ENCODE measurements at places on chromosomes 12 and 14.

- DNase-seq, result no peak
These were observed 11.8 kb downstream of the TMEM179 start for GRCh38 chr14:104592785-104593184.

DNA sequence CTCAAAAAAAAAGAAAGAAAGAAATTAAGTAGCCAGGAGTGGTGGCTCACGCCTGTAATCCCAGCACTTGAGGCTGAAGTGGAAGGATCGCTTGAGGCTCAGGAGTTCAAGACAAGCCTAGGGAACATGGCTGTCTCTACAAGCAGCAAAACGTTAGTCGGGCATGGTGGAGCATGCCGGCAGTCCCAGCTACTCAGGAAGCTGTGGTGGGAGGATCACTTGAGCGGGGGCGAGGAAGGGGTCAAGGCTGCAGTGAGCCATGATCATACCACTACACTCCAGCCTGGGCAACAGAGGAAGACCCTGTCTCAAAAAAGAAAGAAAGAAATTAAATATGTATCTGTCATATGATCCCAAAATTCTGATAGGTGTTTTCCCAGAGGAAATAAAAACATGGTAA is 5.3 kb downstream of the RAD52 start:
- no peak for DNase-seq

DNA sequence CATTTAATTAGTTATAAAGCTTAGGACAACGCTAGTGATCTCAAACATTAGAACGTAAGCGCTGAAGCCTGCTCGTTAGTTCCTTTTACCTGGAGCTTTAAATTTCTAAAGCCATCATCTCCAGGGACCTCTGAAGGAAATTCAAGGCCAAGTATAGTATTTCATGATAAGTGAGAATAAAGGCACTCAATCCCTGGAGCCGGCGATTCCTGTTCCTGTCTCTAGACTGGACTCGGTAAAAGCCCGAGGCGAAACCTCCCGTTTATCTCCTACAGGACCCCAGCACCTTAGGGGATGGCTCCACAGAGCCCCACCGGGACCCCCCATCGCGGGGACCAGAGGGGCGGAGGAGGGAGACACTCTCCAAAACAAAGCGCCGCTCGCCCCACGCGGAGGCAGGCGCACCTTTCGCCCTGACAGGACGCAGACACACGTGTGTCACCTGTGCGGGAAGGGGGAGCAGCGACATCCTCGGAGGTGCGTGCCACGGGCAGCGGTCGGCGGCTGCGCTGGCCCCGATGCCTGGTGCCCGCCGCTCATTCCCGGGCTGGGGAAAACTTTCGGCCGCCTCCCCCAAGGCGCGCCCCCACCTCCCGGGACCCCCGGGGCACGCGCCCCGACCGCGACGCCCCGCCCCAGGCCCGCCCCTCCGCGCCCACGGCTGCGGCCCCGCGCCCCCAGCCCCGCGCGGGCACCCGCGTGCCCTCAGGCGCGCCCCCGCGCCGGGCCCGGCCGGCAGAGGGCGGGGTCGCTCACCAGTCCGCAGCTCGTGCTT is 678 bp downstream of the RPS6KA5 start:
- no peak for DNase-seq

- DNase-seq, result no peak
These were observed 78.8 kb upstream of the BCL11B start for GRCh38 chr14:99350751-99351150.

- DNase-seq, result no peak
These were observed 19.2 kb downstream of the XRCC3 start for GRCh38 chr14:103696070-103696402.

DNA sequence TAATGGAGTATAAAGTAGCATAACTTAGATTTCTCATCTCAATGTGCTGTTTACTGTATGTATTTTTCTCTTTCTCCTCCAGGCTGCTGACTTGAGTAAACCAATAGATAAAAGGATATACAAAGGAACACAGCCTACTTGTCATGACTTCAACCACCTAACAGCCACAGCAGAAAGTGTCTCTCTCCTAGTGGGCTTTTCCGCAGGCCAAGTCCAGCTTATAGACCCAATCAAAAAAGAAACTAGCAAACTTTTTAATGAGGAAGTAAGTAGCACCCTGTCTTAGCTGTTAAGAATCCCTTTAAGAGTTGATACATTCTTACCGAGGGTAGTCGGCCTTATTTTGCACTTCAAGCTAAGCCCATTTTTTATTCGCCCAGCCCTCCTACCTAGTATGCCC is 55.2 kb downstream of the WDR20 start:
- DNase-seq, result no peak

DNA sequence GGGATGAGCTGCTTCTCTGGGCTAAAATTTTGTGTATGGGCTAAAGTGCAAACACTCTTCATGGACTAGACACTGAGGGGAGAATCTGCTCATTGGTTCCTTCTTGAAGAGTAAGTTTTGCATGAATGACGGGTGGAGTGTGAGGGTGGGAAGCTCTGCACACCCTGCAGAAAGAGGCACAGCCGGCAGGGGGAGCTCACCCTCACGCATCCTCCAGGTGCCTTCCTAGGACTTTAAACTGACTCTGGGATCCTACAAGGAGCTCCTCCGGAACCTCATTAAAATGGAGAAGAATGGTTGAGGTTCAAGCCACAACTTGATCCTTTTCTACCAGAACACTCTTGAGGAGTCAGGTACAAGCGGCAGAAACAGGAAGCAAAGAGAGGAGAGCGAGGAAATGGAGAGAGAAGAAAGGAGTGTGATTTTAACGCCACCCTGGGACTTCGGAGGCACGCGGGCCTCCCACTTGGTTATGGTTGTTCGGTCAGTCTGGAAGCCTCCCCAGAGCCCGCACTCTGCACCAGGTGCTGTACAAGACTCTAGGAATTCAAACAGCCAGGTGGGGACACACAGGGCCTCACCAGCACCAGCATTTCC is 87.5 kb downstream of the SETD3 start:
- DNase-seq, result no peak

DNA sequence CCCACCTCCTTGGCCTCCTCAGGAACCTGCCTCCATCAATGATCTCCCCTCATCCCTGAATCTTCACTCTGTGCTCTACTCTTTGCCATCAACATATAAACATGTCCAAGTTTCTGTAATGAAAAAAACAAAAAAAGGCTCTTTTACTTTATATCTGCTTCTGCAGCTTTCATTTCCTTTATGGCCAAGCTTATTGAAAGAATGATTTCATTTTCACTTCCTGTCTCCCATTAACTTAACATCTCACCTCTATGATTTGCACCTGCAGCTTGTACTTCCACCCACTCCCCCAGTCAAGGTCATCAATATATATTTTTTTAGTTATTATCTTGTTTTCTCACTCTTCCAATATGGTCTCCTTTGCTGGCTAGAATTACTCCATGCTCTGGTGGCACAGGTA is 15.6 kb upstream of the RNU6-7 start:
- no peak for DNase-seq
